ENCODE measurements at places on chromosomes 5 and 9.

GRCh38 chr5:23776684-23777083, 269.3 kb downstream of the PRDM9 start:
- no peak for DNase-seq

GRCh38 chr9:121120386-121120785, 45.6 kb downstream of the CNTRL start:
- DNase-seq = no peak

GRCh38 chr5:60340965-60341471, 358.9 kb downstream of the DEPDC1B start:
- no peak for DNase-seq

GRCh38 chr9:105146677-105147076, 97.8 kb upstream of the SLC44A1 start:
- DNase-seq = no peak

DNA sequence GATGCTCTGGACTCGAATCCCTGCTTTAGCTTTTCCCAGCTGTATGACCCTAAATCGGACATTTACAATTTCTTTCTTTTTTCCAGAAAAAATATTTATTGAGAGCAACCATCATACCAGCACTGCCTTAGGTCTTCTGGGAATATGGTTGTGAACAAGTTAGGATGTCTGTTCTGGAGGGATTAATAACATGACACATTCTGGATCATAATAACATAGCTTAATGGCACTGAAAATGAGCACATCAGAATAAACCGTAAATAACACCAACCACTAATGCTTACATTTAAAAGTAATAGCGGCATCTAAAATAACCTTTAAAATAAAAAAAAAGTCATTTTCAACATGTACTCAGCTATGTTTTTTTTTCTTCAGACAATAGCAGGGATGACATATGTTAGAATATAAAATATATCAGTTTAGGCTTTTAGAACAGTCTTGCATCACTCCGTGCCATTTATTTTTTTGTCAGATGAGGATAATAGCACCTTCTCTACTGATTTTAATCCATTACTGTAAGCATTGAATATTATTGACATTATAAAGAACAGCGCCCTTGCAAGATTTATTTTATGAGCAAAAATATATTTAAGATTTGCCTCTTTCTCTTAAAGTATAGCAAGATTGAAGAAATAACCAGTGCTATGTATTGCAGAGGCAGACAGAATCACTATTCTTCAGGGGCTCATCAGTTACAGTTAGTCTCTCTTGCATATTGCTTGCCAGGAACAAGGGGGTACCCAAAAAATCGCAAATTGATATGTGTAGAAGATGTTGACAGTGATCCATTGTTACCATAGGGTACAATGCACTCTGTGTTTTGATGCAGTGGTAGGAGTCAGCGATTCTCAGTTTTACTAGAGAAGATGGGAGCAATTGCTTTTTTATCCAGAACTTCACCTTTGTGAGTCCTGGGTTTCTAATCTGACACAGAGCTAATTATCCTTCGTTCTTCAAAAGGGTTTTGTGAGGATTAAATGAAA, 168.4 kb upstream of the NR3C1 start:
- no peak for DNase-seq
